Stimulated activated CD4-positive, alpha-beta T cell treated with anti-CD3 and anti-CD28 coated beads, Interleukin-4, amount 100 ng/mL, for 48 hours (primary cell): ENCODE measurements at places on chromosomes 13 and 19.

DNA sequence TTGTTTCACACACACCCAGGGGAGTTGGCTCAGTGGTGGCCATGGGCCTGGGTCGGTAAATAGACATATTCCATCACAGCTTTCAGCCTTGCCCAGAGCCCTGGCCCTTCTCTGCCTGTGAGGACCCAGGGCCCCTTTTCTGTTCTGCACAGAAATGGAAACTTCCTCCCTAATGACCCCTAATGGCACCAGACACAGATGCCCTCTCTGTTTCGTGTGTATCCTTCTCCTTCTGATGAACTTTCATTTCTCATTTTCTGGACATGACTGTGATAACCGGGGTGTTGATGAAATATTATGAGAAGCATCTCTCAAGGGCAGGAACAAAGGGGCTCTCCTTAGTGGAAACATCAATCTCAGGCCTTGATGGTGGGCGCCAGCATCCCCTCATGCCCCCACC is 12.8 kb downstream of the LILRA1 start:
- DNase-seq: no peak

- no peak for DNase-seq
Measured at GRCh38 chr19:38692458-38693379, 45.3 kb downstream of the ACTN4 start.

DNA sequence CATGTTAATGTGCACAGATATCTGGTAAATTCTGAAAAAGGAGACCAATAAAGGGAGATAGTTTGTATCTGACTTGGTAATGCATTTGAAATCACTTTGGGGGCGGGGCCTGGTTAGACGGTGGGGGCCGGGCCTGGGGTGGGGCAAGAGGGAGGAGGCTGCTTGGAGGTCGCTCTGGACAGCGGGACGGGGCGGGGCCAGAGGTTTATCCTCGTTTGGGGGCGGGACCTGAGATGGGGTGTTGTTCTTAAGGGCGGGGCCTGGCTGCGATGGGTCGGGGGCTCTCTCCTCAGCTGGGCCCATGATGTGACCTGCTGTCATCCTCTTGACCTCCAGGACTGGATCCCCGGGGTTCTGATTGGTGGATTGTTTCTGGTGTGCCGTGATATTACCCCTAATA is 4.9 kb upstream of the ZNF808 start:
- no peak for DNase-seq

- DNase-seq: no peak
Measured at GRCh38 chr19:58558066-58558622, at the start of gene UBE2M. UBE2M (minus strand) TSS chr19:58558611; CDS start chr19:58558381, 230 bp downstream.

GRCh38 chr19:42422901-42423461 is 4.2 kb downstream of the LIPE start:
- peak; percentile 28 for DNase-seq

DNA sequence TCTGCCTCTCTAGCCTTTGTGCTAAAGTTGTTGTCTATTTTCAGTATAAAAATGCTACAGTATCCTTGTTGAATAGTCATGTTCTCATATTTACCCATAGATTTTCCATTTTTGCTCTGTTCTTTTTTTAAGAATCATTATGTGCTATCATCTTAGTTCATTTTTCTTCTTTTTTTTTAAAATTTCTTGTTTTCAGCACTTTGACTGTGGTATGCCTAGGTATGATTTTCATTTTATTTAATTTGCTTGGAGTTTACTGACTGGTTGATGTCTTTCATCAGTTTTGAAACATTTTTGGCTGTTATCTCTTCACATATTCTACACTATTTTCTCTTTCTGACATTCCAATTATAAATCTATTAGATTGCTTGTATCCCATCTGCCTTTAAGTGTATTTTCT is 192.9 kb downstream of the PDS5B start:
- no peak for DNase-seq

DNA sequence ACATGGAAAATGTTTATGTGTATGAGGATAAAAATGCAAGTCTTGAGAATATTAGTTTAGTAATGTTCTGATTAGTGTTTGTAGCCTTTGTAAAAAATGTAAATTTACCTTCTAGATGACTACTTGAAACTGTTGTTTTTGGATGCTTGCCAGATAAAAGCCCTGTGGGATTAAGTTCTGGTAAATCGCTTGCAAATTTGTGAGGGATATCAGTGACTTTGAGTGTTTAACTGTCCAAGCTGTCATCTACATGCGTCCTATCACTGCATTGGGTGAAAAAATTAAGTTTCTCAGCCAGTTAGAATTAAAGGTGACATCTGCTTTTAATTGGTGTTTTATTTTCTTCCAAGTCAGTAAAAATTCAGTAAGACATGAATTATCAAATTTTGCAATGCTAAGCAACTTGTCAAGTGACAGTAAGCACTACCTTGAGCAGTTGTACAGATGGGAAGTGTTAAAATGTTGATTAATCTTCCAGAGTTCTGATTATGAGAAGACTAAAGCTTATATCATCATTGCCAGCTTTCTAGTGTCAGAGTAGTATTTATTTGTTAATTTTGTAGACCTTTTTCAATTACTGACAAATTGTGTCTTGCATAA is 88.0 kb downstream of the PCCA start:
- no peak for DNase-seq

GRCh38 chr19:57334191-57334590 is 13.9 kb downstream of the ZNF543 start:
- DNase-seq: no peak

- no peak for DNase-seq
Measured at GRCh38 chr19:14615623-14616022, 32.7 kb downstream of the CLEC17A start.

DNA sequence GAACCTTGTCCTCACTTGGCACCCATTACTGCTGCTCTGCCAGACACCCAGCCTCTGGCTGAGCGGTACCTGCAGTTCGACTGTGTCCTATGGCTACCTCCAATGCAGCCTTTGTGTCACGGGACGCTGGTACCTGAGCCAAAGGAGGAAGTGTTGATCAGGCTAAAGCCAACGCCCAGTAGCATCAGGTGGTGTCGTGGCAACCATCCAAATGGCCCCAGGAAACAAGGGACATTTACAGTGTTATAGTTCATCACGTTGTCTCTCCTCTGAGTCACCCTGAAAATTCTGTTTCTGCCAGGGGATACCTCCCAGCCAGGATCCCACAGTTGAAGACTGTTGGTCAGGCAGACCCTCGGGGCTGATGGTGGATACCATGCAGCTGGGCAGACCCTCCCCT is 10.1 kb downstream of the RHPN2 start:
- DNase-seq: no peak

GRCh38 chr19:32675720-32676185 is at the start of gene RGS9BP:
RGS9BP (plus strand) TSS chr19:32675848; CDS start chr19:32676264, 416 bp downstream.
- DNase-seq: peak; percentile 51

DNA sequence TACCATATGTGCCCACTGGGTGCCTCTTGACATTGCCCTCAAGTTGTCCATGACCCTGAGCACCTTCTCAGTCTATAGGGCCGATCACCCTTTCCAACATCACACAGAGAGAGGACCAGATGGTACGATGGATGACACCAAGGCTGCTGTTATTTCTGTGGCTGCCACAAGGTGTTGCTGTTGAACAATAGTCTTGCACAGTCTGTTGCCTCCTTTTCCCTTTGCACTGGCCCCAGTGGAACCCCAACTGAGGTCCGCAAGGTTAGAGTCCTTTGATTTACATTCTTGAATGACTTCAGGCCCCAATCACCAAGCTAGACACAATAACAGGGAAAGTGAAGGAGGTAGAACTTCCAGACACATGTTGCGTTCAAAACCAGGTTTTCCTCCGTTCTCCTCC is 52.0 kb downstream of the TINCR start:
- no peak for DNase-seq

- no peak for DNase-seq
Measured at GRCh38 chr13:88592105-88592504, 920.9 kb downstream of the SLITRK5 start.

DNA sequence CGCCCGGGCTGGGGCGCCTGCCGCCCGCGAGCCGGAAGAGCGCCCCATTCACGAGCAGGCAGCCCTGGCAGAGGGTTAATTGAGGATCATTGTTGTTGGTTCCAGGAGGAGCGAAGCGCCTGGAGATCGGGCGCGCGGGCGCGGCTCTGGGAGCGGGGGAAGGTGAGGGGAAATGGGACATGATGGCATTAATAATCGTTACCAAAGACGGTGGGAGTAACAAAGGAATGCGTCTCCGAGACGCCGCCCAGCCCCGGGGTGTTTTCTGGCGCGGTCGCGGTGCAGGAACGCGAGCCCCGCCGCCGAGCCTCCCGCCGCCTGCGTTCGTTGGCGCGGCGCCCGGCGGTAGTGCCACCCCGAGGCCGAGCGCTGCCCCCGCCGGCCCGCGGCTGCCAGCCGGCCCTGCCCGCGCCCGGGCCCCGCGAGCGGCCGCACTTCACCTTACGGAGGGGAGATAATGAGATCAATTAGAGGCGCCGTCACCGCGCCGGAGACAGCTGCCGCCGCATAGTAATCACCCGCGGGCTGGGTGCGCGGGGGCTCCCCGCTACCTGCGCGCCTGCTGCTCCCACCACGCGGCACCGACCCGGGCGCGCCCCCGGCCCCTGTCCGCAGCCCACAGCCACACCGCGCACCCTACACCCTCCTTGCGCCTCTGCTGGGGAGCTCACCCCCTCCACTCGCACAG is 2.8 kb downstream of the ZNF536 start:
- DNase-seq: no peak

DNA sequence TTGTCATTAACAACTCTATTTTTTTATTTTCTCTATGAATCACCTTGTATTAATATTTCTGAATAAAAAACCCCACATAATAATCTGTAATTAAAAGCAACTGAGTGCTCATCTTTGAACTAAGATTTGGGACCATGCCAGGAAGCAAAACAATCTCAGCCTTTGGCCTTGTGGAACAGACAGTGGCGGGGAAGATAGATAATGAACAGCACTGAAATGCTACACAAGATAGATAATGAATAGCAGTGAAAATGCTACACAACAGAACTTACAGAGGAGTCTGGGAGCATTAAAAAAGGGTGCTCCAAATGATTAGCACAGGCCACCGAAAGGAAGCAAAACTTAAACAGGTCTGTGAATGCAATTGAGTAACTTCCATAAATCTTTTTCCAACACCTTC is 134.9 kb downstream of the GPC5 start:
- no peak for DNase-seq

DNA sequence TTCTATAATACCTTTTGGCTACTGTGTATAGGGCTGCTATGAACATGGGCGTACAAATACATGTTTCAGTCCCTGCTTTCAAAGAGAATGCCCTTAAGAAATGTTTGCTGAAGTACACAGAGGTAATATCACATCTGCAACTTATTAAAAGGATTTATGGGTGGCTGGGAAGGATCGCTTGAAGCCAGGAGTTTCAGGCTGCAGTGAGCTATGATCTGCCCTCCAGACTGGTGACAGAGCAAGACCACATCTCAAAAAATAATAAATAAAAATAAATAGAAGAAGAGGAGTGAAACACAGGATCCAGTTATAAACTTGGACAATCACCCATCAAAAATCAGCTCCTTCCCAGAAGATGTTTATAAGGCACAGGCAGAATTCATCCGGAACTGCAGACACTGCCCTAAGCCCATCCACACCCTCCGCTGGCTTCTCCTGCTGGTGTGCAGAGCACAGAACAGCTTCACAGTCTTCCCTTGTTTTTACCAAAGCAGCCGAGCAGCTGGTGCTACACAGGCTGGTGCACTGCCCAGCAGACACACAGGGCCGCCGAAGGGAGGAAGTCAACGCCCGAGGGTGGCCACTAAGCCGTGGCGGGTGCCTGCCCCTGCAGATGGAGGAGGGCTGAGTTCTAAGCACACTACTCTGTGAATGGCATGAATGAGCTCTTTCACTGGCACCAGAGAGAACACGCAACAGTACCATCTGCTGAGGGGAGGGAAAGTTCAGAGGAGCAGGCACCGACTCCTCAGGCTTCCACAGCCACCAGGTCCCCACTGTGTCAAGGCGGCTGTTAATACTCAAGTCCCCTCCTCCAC is 44.0 kb downstream of the BRD4 start:
- no peak for DNase-seq

GRCh38 chr13:31827707-31828106 is 88.4 kb downstream of the RXFP2 start:
- no peak for DNase-seq

DNA sequence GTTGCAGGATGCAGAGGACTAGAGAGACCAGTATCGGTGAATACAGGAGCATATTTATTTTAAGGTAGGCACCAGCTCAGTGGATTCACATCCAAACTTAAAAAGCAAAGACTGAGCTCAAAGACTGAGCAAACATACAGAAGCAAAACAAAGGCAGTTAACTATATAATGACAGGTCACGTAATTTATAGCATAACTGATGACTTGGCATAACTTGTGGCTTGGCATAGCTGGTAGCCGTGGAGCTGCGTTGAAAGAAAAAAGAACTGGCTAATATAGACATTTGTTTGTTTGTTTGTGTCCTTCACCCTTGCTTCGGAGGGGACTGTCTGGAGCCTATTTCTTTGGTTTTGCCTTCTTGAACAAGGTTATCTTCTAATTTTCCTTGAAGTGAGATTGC is 33.7 kb downstream of the ZNF493 start:
- no peak for DNase-seq

- DNase-seq: no peak
Measured at GRCh38 chr19:19256072-19256969, 16.8 kb downstream of the TM6SF2 start.
